Posterior vena cava (tissue), 2 donors: ENCODE measurements at places on chromosomes 3 and 15.

- DNase-seq: no peak
Observed at GRCh38 chr15:81106560-81106959, 27.5 kb upstream of the CFAP161 start.

DNA sequence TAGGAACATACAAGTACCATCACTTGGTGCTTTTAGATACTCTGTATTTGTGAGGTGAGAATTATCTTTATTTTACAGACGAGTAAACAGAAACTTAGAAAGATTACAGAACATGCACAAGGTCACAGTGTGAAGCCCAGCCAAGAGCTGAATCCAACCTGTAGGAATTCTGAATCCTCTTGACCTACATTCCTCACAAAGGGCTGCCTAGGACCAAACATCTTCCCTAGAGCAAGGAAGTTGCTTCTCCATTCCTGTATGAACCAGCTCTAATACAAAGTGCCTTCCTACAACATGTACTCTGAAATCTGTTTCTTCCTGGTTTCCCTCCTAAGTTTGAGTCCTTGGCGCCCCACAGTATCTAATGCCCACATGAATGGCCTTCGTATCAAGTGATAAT is 2.9 kb downstream of the HDGFL3 start:
- DNase-seq: no peak

GRCh38 chr3:149247929-149248691 is 26.5 kb upstream of the CP start:
- DNase-seq: no peak

GRCh38 chr3:189655617-189656016 is 24.4 kb downstream of the TP63 start:
- DNase-seq: no peak

DNA sequence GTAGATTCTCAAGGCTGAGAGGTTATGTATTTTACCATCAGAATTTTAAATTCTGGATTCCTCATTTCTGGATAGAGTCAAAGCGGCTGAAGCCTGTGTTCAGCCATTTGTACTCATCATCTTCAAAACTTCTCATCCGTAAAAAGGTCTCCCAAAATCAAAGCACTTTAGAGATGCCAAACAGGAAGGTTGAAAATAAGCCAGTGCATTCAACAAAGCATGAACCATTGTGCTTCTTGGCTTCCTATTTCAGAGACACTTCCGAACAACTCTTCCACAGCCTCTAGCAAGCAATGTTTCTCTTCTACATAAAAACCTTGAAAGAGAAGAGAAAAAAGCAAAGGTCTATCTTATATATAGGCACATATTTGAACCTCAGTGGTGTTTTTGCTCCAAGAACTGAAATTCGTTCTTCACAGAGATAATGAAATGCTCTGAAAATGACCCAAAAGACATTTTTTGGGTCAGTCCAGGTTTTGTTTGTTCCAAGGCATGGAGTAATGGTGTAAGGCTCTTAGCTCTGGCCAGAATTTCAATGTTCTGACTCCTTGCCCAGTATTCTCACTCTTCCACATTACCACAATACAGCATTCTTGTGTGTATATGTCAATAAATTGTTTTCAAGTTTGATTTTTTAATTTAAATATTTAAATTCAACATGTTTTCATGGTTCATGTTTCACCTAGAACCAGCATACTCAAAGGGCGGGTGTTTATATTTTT is 163.1 kb downstream of the STAC start:
- no peak for DNase-seq

DNA sequence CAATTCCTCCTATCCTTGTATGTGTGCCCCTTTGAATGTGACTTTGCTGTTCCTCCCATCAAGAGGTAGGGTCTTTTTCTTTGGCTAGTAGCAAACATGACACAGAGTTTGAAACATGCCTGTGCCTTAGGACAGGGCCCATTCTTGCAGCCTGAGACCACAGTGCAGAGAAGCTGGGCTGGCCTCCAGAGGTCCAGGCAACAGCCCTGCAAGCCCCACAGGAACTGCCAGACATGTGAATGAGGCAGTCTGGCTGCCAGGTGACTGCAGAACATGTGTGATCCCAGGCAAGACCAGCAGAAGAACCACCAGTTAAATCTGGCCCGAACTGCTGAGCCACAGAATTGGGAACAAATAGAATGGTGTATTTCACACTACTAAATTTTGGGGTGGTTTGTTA is 1.2 kb upstream of the HGD start:
- DNase-seq: no peak

- peak; percentile 31 for DNase-seq
Observed at GRCh38 chr3:8756671-8757070, 12.7 kb downstream of the OXTR start.

DNA sequence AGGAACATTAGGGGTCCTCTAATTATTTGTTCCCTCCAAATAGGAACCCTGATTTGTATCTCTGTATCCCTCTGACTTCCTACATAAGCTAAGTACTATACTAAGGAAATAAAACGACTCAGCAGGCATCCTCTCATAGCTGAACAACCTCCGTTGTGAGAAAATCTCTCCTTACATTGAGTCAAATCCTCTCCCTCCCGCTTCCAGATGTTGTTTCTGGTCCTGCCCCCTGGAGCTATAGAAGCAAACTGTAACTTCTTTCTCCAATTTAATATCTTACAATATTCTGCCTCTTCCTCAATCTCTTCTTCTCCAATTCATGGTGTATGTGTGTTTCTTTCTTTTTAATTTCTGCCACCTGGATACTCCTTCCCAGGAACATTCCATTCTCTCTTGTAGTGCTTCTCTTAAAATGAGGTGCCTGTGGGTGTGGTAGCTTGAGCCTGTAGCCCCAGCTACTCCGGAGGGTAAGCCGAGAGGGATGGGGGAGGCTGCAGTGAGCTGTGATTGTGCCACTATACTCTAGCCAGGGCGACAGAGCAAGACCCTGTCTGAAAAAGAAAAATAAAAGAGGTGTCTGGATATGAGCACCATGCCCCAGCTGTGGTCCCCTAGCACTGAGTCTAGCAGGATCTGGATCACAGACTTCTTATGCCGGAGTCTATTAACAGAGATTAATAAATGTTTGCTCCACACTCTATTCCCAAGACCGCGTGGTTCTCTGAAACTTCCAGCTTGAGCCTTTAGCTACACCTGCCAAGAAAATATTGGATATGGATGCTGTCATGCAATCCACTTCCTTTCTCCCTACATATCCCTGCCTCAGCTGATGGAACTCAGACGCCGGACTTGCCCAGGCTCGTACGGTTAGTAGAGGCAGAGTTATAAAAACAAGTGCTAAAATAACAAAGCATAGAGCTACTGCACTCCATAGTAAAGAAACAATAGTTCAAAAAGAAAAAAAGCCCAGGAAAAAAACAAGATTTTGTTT is 42.9 kb upstream of the NEO1 start:
- no peak for DNase-seq

- DNase-seq: no peak
Observed at GRCh38 chr15:64746921-64747320, 28.5 kb downstream of the RBPMS2 start.

DNA sequence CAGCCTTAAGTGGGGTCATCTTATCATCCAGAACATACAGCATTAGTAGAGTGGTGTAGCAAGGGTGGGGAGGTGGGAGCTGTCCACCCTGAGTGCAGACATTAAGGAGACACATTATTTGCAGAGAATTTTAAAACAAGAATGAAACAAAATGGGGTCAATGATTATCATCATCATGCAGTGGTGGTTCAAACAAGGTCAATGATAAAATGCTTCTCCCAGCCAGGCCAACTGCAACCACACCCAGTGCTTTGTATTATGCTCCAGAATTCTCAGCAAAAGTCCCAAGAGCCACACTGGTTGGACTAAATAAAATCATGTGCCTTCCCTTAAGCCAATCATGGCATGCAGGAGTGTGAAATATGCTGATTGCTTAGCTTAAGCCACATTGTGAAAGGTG is 96.7 kb upstream of the FHIT start:
- no peak for DNase-seq
